ENCODE measurements at places on chromosomes 16 and 17. TPM values are rescaled to one million over a fixed set of nuclear protein-coding genes. Genes with fewer than 3 reads are reported as not detected.

Gene C17orf107
- total RNA-seq: 0.30 TPM

Gene KRT39
- total RNA-seq: not detected

Gene SMARCD2
- 63.4 TPM for total RNA-seq

Gene NOL3
- total RNA-seq: 52.4 TPM
